Epithelial cell of umbilical artery (primary cell): ENCODE measurements at places on chromosomes 11 and 22. TPM values are rescaled to one million over a fixed set of nuclear protein-coding genes. Genes with fewer than 3 reads are reported as not detected.

Gene MFRP
- under 0.01 and 0.15 TPM in 2 replicates for total RNA-seq

Gene GGTLC2
- not detected in 2 replicates for total RNA-seq

Gene BIRC2
- total RNA-seq: 61.2 and 70.2 TPM in 2 replicates

Gene KRTAP5-2
- not detected in 2 replicates for total RNA-seq

Gene ASPHD2
- 9.3 and 9.4 TPM in 2 replicates for total RNA-seq

Gene GSTT2B
- 1.3 and 9.6 TPM in 2 replicates for total RNA-seq

Gene CLCF1
- 0.61 and 1.3 TPM in 2 replicates for total RNA-seq

Gene FAM181B
- total RNA-seq: under 0.01 and 0.15 TPM in 2 replicates

Gene TRMT2A
- 42.2 and 45.1 TPM in 2 replicates for total RNA-seq

Gene NXPE1
- not detected in 2 replicates for total RNA-seq

Gene ZNF280A
- not detected in 2 replicates for total RNA-seq

Gene OR51I1
- not detected in 2 replicates for total RNA-seq
